ENCODE measurements at places on chromosomes 1 and 21.
A peak's percentile ranks its signal among the peaks of the same experiment; 100 is the strongest.

DNA sequence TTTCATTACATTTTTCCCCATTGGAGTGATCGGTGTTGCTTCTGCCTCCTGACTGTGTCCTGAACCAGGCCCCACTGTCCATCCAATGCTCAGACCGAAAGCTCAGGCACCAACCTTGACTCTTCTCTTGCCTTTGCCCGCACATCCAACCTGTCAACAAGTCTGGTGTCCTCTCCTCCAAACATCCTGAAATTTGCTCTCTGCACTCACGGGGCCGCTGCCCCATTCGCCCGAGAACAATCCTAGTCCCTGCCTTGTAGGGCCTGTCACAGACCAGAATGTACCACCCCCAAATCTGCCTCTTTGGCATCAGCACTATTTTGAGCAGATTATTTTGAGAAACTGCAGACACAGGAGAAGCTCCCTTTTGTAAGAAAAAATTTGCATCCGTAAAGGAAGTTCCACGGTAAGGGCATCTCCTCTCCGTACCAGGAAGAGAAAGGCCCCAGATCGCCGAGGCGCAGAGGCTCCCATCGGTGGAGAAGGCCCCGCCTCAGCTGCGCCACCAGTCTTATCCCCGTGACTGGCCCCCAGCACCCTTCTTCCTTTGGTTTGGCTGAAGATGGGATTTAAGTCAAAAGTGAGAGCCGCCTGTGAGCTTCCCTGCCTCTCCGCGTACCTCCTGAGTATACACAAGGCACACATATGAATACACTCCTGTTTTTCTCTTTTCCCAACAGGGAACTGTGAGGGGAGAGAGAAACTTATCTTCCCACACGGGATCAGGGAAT lies 7.1 kb downstream of the MORN1 start:
- no peaks in the 10 kb centered on the region for H3K27me3 ChIP-seq
- no peaks in the 10 kb centered on the region for H3K36me3 ChIP-seq
- H3K27ac ChIP-seq = no peak overlapping the region
- DNase-seq = peak; percentile 23
- H3K4me1 ChIP-seq = no peaks in the 10 kb centered on the region

DNA sequence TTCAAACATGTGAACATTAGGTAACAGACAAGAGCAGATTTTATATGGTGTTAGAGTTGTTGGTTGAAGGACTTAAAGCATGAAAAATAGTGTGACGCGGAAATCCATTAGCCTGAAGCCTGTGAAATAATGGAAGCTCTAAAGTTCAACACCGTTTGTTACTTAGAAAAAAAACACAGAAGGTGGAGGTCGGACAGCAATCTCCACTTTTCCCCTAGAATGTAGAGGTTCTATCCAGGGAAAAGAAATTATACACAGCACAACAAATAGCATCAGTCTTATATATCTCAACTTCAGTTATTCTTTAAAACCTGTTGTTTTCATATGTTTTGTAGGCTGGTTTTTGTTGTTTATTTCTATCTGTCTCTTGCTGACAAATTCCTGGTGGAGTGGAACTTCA lies 1.9 kb downstream of the RCAN3 start:
- no peak overlapping the region for H3K4me3 ChIP-seq
- H3K36me3 ChIP-seq = no peaks in the 10 kb centered on the region
- H3K27ac ChIP-seq = no peak overlapping the region
- DNase-seq = no peak
- H3K4me1 ChIP-seq = peaks cover 6% of the 10 kb centered on the region
- no peaks in the 10 kb centered on the region for H3K27me3 ChIP-seq

GRCh38 chr1:161771161-161771560 lies 5.0 kb downstream of the ATF6 start:
- H3K4me3 ChIP-seq = no peak overlapping the region
- H3K36me3 ChIP-seq = no peaks in the 10 kb centered on the region
- H3K27me3 ChIP-seq = no peaks in the 10 kb centered on the region
- DNase-seq = no peak
- H3K27ac ChIP-seq = no peak overlapping the region
- peaks cover 11% of the 10 kb centered on the region for H3K4me1 ChIP-seq

GRCh38 chr1:94863919-94864318 lies 43.8 kb downstream of the SLC44A3 start:
- peaks cover 50% of the 10 kb centered on the region for H3K4me1 ChIP-seq
- peak overlapping the region; percentile 96 for H3K27ac ChIP-seq
- peaks cover 28% of the 10 kb centered on the region for H3K36me3 ChIP-seq
- H3K27me3 ChIP-seq = no peaks in the 10 kb centered on the region

DNA sequence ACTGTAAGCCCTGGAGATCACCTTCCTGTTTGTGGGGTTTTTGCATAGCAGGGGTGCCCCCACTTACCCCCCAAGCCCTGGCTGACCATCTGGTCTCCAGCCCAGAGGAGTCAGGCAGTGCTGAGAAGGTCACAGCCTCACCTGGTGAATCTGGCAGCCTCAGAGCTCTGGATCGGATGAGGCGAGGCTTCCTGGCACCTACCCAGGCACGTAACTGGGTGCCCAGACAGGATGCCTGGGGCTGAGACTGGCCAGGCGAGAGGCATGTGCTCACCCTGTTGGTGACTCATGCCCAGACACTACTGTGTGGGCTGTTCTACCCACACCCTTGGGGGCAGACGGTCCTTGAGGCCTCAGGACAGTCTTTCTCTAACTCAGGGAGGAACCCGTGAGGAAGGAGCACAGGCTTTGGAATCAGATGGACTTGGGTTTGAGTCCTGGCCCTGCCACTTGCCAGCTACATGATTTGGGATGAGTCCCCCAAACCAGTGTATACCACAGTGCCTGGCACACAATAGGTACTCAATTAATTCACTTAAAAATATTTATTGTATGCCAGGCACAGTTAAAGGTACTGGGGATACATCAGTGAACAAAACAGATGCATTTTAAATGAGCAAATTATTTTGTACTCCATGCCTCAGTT lies 15.1 kb upstream of the PADI3 start:
- H3K27me3 ChIP-seq = no peaks in the 10 kb centered on the region
- H3K27ac ChIP-seq = peak overlapping the region; percentile 100
- H3K4me3 ChIP-seq = peak overlapping the region; percentile 27
- DNase-seq = peak; percentile 95
- peaks cover 84% of the 10 kb centered on the region for H3K4me1 ChIP-seq
- no peaks in the 10 kb centered on the region for H3K36me3 ChIP-seq

DNA sequence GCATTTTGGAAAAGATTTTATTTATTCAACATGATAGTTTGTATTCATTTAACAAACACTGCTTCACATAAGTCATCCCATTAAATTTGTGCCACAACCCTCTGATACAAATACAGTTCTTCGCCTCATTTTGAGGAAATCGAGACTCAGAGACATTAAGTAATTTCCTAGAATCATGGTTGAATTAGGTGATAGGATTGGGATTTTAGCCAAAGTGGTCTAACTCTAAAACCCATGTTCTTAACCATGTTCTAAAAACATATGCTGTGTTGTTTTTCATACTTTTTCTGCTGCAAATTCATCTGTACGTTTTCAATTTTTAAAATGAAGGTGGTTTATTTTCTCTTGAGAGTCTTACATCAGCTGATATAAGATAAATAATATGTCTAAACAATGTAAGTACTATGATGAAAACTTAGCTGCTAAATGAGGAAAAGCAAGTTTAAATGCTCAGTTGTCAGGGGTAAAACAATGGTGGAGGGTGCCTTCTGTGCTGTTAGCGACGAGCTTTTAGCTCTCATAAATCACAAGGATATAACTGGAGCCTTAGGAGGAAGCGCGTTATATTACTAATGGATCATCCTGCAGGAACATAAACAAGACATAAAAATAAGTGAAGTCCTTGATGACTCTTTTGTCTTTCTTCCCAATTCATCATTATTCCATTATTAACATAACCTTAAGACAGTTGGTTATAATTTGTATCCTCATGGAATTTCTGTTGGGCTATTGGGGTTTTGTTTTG lies 97.7 kb downstream of the CACHD1 start:
- H3K36me3 ChIP-seq = no peaks in the 10 kb centered on the region
- no peak for DNase-seq
- H3K4me1 ChIP-seq = no peaks in the 10 kb centered on the region
- H3K4me3 ChIP-seq = no peak overlapping the region
- H3K27ac ChIP-seq = no peak overlapping the region

- H3K4me1 ChIP-seq = no peaks in the 10 kb centered on the region
- H3K4me3 ChIP-seq = no peak overlapping the region
- DNase-seq = no peak
- H3K36me3 ChIP-seq = no peaks in the 10 kb centered on the region
Observed at GRCh38 chr1:77385551-77385950, 103.7 kb downstream of the AK5 start.

- no peak overlapping the region for H3K27ac ChIP-seq
- no peak for DNase-seq
- no peaks in the 10 kb centered on the region for H3K4me1 ChIP-seq
- H3K4me3 ChIP-seq = no peak overlapping the region
Observed at GRCh38 chr1:7482772-7483495, 288.2 kb upstream of the VAMP3 start.

DNA sequence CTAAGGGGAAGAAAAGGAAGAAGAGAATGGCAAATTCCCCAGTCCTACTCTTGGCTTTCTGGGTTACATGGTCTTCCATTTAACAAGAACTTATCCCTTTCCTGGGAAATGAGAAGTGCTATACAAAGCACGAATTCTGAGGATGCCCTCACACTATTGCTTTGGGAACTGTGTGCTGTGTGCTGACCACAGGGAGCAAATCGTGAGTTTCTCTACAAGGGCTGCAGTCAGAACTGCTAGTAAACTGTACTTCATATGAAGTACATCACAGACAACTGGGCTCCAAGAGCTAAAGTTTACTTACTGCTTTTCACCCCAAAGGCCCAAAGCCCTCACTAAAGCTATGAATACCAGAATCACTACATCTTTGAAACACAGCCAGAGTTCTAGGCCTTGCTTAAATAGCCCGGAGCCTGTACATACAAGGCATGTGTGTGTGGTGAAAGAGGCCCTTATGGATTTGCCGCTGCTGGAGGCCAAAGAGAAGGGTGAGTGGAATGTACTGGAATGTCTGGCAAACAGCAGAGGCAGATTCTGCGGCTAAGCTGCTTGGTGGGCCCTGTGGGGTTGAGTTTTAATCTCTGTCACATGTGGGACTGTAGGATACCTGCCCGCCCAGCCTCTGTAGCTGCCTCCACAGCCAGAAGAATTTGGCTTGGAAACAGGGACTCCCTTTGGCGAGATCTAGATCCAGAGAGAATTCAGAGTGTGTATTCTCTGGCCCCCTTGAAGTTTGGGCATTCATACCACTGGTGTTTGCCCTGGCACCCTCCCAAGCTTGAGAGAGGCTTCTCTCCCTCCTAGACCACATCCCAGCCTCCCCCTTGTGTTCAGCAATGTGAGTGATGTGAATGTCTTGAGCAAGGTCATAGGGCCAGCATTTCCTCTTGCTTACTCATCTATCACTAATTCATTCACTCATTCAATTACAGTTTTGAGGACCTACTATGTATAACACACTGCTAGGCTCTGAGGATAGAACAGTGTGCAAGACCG lies 21.9 kb upstream of the TRIM67 start:
- DNase-seq = no peak
- H3K27me3 ChIP-seq = peaks cover 26% of the 10 kb centered on the region
- no peak overlapping the region for H3K4me3 ChIP-seq
- H3K27ac ChIP-seq = no peak overlapping the region

- H3K27me3 ChIP-seq = peaks cover 92% of the 10 kb centered on the region
- DNase-seq = no peak
- H3K36me3 ChIP-seq = no peaks in the 10 kb centered on the region
- H3K27ac ChIP-seq = no peak overlapping the region
Observed at GRCh38 chr1:11397151-11397901, 81.6 kb upstream of the DISP3 start.

DNA sequence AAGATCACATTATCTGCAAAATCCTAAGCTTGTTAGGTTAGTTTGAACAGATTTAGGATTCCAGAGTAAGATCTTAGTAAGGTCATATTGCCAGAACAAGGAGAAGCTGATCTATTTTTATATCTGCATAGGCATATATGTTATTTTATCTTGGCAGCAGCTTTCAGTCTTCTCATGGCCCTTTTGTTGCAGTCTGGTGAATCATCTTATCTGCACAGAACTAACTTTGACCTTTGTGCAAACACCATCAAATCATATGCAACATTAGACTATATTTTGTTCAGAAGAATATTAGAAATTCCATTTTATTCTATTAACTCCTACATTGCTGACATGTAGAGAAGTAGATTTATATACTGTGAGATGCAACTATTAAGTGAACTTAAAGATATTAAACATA lies 107.3 kb downstream of the CLEC20A start:
- no peaks in the 10 kb centered on the region for H3K36me3 ChIP-seq
- no peak overlapping the region for H3K4me3 ChIP-seq
- no peaks in the 10 kb centered on the region for H3K27me3 ChIP-seq
- no peak for DNase-seq

DNA sequence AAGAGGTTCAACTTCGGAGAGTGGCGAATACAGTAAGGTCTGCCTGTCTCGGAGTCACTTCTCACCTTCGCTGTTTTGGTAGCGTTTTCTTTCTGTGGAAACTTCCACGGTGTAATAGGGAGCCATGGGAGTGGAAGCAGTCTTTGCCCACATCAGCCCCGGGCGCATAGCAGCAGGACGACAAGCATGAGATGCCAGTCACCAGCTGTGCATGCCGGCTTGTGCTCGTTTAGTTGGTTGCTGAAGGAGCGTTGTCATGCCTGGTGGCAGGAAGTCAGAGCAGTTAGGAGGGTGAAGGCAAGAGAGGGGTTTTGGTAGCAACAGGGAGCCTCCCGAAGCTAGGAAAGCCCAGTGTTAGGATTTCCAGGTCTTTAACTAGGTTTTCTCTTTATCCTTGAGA lies 58.8 kb downstream of the MRPS6 start:
- DNase-seq = no peak
- no peaks in the 10 kb centered on the region for H3K36me3 ChIP-seq
- no peaks in the 10 kb centered on the region for H3K4me1 ChIP-seq
- H3K4me3 ChIP-seq = no peak overlapping the region
- no peak overlapping the region for H3K27ac ChIP-seq
- H3K27me3 ChIP-seq = no peaks in the 10 kb centered on the region

- no peak overlapping the region for H3K27ac ChIP-seq
- no peak for DNase-seq
- no peaks in the 10 kb centered on the region for H3K27me3 ChIP-seq
Observed at GRCh38 chr1:8987881-8988617, 38.2 kb downstream of the SLC2A7 start.
